ENCODE measurements at places on chromosomes 5 and 9.

- no peak for DNase-seq
Observed at GRCh38 chr5:35009657-35010056, 38.1 kb downstream of the AGXT2 start.

GRCh38 chr9:34997379-34997781, 7.8 kb downstream of the DNAJB5 start:
- no peak for DNase-seq

DNA sequence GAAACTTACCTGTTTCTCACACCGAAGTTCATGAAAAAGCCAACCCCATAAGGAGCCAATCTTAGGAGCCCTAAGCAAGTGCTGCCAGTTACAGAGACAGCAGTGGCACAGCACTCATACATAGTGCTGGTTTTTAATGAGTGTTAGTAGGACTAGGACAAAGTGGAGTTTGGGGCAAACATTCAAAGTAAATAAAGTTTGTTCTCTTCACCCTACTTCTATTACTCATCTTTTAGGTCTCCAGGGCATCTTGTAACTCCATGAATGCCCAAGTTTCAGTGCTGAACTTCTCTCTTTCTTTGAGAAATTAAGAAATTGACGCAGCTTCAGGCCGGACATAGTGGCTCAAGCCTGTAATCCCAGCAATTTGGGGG, 584.7 kb downstream of the EBF1 start:
- DNase-seq: no peak

DNA sequence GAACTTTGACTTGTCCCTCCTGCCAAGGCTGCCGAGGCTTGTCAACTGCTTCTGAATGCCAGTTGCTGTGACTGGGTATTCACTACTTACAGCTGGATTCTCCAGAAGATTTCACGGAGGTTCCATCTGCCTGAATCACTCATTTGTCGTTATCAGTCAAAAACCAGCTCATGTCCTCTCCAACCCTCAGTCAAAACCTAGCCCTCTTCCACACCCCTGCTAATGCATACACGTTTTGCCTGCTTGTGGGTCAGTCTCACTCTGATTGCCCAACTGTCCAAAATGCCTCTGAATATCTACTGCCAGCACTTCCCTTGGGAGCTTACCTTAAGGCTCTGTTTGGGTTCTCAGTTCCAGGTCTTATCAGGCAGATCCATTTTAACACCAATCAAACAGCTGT, 238.6 kb upstream of the TMEM161B start:
- DNase-seq: no peak

DNA sequence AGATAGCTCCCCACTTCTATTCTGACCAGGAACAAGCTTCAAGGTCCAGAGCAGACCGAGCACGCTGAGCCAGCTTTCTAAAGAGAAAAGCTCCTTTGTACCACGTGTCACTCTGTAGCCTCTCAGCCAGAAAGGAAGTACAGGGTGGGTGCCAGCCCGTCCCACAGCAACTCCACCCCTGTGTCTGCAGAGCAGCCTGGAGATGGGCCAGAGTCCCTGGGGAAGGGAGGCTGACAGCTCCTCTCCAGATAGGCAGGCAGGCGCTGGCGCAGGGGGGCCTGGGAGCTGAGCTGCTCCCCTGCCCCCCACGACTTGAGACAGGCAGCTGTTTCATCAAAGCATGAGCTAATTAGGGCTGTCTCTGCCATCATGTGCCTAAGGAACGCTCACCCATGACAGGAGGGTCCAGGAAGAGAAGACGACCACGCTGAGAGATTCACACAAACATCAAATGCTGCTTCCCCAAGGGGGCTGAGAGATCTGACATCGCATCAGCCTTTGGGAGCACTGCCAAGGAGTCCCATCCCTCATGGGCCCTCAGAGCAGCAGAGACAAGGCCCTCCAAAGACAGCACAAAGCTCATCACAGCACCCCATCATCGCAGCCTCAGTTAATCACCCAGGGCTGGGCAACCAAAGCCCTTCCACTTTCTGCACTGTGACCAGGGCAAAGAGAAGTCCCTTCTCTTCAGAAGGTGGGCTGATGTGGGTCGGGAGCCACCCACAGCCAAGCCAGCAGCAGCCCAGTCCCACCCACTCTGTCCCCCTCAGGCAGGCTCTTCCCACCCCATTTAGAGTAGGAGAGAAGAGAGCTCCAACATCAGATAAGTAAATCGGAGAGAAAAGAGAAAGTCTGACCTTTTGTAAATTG, 78.5 kb upstream of the LRRTM2 start:
- peak; percentile 61 for DNase-seq

GRCh38 chr9:86843206-86843605, 104.1 kb downstream of the GAS1 start:
- DNase-seq: peak; percentile 72

- no peak for DNase-seq
Observed at GRCh38 chr5:135246605-135246922, 152.5 kb downstream of the MACROH2A1 start.

DNA sequence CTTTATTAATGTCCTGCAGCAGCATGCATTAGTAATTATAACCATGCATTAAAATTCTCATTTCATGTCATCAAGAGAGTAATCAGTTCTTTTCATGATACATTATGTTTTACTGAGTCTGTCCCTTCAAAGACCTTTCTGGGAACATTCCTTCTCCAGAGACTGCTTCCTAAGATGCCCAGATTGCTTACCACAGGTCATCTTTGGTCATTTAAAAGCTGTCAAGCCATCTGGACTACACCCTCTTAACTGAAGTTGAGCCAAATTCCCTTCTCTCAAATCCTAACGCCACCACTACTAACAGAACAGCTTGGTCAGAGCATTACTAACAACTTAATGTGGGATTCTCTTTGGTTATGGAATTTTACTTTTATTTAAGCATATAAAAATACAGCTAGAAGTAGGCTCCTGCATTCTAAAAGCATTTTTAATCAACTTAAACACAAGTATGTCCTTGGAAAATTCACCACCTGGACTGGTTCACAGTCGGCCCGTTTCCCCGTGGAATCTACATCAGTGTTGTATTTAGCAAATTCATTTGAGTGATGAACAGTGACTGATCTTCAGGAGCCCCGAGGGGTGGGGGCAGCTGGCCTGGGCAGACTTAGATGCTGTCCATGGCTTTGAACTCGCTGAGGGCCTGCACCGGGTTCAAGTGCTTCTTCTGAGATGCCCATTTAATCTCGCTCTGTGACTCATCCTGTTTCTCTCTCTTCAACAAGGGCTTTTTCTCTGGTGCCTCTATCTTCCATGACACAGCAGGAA, 92.8 kb upstream of the CCDC112 start:
- no peak for DNase-seq

DNA sequence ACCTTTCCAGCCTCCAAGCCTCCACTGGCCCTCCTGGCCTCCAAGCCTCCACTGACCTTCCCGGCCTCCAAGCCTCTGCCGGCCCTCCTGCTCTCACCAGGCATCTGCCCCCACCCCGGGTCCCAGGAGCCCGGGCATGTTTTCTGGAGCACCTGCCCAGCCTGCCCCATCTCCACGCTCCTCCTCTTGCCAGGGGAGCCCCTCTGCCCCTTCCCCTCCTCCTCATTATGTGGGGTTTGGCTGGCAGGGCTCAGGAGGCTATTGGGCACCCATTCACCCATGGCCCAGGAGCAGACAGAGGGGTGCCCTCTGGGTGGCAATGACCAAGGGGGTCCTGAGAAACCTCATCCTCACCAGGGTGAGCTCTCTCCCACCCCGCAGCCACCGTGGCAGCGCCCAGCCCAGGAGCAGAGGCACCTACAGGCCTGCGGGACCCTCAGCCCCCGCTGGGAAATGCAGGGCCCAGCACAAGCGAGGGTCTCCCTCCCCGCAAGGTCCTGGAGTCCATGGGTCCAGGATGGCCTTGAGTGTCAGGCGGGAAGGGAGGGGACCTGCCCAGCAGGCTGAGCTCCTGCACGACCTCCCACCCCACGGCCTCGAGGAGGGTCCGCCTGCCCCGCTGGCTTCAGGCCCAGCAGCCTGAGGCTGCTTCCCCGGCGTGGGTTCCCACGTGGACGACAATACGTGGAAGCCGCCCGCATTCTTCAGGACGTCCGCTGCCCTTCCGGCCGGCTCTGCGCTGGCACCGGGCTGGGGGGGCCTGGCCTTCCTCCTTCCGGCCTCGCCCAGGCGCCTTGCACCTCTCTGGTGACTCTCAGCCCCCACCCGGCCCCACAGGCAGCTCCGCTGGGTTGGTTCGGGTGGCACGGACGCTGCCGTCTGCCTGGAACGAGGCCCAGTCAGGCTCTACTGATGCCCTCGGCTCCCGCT, 51.4 kb upstream of the NRARP start:
- no peak for DNase-seq

DNA sequence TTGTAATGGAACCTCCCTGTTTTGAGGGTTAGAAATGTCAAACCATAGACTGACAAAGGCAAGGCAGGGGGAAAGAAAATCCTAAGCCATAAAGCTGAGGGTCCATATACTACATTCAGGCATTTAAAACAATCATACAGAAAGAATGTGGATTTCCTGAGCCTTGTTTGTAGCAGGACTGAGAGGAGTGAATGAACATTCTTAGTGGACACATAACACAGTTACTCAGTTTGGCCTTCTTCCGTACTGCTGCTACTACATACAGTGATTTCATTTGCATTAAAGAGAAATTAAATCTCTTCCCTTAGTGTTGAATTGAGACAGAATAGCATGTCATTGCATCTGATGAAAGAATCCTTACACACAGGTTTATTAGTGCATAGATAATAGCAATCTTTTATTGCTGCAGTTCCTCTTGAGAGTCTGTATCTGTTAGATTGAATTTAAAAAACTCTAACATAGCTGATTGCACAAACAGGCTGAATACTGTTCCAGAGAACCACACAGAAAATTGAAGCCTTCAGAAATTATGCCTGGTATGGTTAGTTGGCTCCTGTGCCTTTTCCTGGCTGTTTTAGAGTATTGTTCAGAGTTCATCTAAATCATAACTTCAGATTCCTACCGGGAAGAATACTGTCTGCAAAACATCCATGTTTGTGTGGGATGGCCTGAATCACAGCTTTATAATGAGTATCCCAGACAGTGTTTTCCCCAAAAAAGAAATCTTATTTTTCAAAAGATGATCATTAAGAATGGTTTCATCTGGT, 2.0 kb upstream of the MTX3 start:
- no peak for DNase-seq

- DNase-seq: peak; percentile 70
Observed at GRCh38 chr5:51829230-51829629, 446.0 kb downstream of the ISL1 start.

GRCh38 chr5:171661143-171661542, 124.5 kb upstream of the SMIM23 start:
- DNase-seq: no peak

DNA sequence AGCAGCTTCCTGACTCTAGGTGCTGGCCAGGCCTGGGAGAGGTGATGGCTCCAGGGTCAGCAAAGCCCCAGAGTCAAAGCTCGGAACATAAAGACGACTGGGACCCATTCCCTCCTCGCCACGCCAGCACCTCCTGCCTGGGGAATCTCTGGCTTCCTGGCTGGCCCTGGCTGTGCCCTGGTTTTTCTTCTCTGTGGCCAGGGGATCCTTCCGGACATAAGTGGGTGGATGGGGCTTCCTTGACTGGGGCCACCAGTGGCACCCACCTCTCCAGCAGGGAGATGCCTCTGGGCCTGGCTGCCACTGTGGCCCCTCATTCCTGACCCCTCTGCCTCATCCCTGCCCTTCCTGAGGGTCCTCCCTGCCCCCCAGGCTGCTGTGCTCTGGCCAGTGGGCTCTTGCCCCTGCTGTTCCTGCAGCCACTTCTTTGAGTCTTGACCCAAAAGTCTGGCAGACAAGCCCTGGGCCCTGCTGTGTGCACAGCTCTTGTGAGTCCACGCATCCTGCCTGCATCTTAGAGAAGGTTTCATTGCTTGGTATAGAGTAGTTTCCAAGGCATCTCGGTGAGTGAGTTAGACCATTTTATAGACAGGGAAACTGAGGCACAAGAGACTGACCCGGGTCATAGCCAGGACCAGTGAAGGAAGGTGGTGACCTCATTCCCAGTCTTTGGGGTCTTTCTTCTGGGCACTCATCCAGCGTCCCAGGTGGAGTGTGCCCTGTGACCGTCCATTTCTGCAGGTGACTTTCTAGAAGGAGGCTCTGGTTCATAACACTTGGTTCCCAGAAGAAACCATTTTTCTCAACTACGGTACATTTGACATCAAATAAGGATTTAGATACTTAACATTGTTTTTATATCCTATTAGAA, 17.3 kb upstream of the LPCAT1 start:
- no peak for DNase-seq

DNA sequence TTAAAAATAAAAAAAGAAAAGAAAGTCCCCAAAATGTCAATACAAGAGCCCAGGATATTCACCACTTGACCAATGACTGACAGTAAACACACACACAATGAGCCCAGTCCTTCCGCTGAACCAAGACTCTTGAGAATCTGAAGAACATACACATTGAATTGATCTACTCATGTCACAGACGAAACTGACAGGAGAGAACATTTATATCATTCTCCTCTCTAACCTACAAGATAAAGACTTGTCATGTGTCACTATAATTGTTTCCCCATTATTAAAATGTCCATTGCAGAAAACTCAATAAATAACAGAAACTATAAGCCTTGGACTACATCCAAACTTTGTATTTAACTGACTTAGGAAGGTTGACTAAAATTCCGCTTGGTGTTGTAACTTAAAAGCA, 296.7 kb downstream of the EPB41L4A start:
- DNase-seq: no peak

- DNase-seq: no peak
Observed at GRCh38 chr5:129691220-129691619, 56.7 kb upstream of the MINAR2 start.

DNA sequence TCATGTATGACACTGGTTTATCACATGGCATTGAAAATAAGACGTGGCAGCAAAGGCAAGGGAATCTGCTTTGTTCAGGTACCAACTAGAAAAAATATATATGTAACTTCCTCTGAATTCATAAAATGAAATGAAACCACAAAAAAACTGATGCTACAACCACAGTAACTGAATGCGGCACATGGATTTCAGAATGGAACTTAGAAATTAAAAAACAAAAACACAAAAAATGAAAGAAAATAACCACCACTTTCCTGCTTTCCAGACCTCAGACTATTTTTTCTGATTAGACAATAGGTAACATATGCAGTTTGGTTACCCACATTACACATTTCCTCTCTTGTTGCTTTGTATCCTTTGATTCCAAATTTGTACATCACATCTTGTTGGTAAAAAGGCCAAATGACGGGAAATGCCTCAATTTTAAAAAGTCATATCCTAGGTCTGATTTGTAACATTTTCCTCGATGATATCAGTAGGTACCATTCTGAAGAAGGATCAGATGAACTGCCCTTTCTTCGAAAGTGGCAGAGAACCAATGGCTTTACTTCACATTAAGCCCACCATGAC, 18.1 kb upstream of the PDCL start:
- DNase-seq: no peak

- no peak for DNase-seq
Observed at GRCh38 chr5:115932991-115933390, 29.3 kb upstream of the LVRN start.

GRCh38 chr9:82790875-82791274, 272.1 kb downstream of the RASEF start:
- no peak for DNase-seq

DNA sequence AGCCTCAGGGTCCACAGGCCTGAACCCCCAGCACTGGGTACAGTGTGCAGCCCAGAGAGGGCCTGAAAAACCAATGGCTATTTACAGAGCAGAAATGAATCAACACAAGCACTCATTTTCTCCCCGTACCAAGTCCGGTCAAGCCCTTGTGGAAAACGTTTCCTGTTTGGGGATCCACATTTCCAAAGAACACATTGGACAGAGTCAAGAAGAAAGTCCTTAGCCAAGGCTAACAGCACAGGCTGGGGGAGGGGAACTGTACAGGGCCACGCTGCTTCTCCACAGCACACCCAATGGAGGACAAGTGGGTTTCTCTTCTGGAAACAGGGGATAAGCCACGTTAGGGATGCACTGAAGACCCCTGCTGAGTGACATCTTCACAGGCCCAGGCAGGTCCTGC, 62.3 kb downstream of the NSUN2 start:
- no peak for DNase-seq
